Fibroblast of villous mesenchyme (primary cell): ENCODE measurements at places on chromosomes 7 and 10.

DNA sequence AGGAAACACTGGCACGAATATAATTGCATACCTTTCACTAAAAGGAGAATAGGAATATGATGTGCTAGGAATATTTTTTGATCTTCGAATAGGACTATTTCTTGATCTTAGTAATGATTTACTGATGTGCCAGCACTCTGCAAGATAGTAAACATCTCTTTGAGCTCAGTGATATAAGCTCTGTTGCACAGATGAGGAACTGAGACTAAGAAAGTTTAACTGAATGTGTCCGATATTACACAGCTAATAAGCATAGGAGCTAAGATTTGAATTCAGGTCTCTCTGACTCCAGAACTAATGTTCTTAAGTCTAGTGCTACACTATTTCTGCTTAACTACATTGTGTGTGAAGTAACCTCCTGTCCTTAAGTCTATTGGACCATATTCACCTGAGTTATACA lies 98.4 kb upstream of the PTPRZ1 start:
- DNase-seq, result no peak

GRCh38 chr10:133047526-133048123 lies 40.1 kb upstream of the ADGRA1 start:
- DNase-seq, result no peak

- peak; percentile 87 for DNase-seq
These were observed 1.4 kb upstream of the CUX1 start for GRCh38 chr7:101815826-101816594.

GRCh38 chr10:122850705-122851640 lies 5.3 kb upstream of the CUZD1 start:
- DNase-seq, result peak; percentile 37

DNA sequence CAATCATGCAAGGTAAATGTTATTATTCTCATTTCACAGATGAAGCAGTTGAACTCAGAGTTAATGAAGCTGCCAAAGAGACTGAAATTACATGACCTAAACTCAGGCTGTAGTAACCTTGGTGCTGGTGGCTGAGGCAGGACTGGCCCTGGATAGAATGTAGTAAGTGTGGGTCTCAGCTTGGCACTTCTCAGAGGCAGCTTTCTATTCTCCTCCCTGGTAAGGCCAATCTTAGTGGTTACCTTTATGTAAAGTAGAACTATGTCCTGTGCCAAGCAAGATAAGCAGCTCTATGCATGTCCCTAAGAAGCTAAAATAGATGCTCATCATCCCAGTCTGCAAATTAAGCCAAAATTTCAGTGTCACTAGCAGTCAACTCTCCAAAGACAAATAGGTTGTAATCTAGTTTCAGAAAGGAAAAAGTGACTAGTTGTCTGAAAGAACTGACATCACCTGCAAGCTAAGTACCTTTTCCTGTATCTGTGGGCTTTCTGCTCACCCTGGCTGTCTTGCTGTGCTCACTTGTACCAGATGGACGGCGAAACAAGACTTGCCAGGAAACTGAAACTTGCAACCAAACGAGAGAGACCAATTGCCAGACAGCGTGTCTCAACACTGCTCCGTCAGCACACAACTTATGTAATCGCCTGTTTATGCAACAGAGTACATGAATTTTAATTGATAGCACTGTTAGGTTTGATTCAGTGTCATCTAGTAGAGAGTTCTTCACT lies 43.7 kb downstream of the CH25H start:
- DNase-seq, result peak; percentile 67

GRCh38 chr7:70569335-70569819 lies 562.6 kb upstream of the GALNT17 start:
- DNase-seq, result no peak

DNA sequence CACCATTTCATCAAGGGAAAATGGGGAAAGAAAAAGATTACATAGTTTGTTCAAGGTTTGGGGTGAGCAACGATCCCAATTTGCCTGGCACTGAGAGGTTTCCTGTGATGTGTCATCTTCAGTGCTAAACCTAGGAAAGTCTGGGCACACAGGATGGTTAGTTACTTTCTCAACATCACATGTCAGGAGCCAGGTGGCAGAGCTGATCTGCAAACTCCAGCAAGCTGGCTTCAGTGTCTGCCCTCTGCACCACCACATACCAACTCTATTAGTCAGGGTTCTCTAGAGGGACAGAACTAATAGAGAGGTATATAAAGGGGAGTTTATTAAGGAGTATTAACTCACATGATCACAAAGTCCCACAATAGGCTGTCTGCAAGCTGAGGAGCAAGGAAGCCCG lies 11.3 kb downstream of the ADAM12 start:
- no peak for DNase-seq

DNA sequence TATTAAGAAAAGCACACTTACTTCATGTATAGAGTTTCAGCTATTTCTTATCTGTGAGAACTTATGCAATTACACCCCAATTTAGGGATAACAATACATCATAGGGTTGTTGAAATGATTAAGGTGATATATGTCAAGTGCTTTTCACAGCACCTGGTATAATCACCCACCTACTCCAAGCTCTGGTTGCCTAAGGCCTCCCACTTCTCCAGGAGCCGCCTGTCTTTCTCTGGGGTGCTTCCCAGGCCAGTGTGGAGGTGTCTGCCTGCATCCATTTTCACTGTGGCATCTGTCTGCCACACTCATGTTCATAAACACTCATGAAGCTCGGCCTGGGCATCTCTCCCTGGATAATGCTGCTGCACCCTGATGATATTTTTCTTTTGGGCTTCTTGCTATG lies 250.3 kb downstream of the STK31 start:
- DNase-seq, result no peak

- no peak for DNase-seq
These were observed 112.8 kb downstream of the CYTH3 start for GRCh38 chr7:6159524-6160031.
